ENCODE measurements at places on chromosomes 3 and 15.

- no peak for DNase-seq
Observed at GRCh38 chr15:89627256-89627970, 27.9 kb downstream of the KIF7 start.

GRCh38 chr3:117600112-117600511 lies 890.5 kb downstream of the TUSC7 start:
- DNase-seq, result no peak

DNA sequence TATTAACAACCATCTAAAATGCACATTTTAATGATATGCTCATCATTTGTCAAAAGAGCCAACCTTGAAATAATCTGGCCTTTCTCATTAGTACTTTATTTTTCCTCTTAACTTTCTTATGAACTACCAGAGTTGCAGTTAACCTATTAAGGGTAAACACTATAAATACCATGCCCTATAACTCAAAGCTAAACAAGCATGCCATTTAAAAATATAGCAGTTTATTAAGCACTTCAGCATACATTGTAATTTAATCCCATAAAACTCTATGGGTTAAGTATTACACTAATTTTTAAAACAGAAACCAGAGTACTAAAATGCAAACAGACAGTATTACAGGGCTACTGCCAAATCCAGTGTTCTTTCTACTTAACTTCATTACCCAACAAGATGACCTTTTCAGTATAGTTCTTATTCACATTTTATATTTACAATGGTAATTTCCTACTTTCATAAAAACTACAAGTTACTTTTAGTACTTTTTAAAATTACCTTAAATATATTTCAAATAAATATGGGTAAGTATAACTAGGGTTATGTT lies 11.8 kb downstream of the NPTN start:
- DNase-seq, result no peak

- DNase-seq, result no peak
Observed at GRCh38 chr3:171354049-171354705, 106.0 kb downstream of the TNIK start.

DNA sequence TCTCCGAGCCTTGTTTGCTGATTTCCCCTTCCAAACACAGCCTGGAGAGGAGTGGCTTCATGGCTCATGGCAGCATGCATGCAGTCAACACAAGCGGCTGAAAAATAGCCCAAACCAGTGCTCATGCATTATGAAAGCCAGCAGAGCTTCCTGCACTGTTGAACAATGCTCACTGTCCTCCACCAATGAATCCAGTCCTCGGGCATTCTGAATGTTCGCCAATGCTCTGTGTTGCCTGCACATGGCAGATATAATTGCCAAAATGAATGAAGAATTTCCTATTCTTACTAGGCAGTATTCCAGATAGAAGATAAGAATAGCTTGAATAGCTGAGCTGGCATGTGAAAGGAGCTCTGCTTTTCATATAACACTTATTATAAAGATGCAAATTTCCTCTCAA lies 252.7 kb downstream of the ROBO1 start:
- DNase-seq, result no peak

DNA sequence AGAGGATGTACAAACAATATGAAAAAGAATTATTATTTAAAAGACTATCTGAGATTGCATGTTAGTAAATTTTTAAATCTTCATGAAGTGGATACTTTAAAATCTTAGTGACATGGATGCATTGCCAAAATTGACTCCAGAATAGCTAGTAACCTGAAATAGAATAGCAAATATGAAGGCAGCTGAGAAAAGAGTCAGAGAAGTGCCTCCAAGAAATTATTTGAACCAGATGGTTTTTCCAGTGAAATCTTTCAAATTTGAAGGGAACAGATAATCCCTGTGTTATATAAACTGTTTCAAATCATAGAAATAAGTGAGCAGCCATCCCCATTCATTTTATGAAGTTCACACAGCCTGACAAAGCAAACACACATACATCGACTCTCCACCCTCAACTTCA lies 29.6 kb downstream of the FSIP1 start:
- DNase-seq, result no peak

DNA sequence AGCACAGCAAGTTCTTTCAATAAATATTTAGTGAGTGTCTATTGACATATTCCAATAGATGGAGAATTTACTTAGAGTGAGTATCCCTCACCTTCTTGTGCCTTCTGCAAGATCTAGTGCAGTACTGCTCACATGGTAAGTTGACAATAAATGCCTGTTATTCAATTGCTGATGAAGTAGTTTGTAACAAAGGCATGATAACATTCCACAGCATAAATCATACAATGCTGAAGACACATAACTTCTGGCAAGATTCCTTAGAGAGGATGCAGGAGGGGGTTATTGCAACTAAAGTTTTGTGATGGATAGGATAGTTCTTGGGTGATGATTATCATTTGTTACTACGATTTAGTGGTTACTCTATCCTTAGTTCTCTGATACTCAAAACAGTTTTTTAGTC lies 112.2 kb upstream of the RBMS3 start:
- no peak for DNase-seq

DNA sequence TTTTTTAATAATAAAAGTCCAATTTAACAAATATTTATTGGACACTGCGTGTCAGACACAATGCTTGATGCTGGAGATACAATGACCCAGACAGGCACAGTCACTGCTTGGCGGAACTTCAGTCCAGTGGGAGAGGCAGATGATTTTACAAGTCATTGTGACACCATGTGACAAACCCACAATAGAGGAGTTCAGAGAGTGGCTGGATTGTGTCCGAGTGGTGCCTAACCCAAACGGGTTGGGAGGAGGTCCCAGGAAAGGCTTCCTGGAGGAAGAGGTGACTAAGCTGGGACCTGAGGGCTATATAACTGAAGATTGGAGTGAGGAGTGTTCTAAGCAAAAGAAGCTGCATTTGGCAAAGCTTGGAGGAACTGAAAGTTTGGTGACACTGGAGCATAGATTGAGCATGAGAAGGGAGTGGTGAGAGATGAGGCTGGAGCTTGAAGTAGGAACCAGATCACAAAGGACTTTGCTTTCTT lies 41.4 kb downstream of the CRTC3 start:
- DNase-seq, result no peak
